ENCODE measurements at places on chromosomes 4 and X. TPM values are rescaled to one million over a fixed set of nuclear protein-coding genes. Genes with fewer than 3 reads are reported as not detected.

- H3K27ac ChIP-seq = peak overlapping the region; percentile 79
- H3K36me3 ChIP-seq = peaks cover 5% of the 10 kb centered on the region
Observed at GRCh38 chr4:23805450-23805851, 84.4 kb downstream of the PPARGC1A start.

GRCh38 chr4:113355550-113356371, 306.3 kb downstream of the ANK2 start:
- no peaks in the 10 kb centered on the region for H3K27me3 ChIP-seq

DNA sequence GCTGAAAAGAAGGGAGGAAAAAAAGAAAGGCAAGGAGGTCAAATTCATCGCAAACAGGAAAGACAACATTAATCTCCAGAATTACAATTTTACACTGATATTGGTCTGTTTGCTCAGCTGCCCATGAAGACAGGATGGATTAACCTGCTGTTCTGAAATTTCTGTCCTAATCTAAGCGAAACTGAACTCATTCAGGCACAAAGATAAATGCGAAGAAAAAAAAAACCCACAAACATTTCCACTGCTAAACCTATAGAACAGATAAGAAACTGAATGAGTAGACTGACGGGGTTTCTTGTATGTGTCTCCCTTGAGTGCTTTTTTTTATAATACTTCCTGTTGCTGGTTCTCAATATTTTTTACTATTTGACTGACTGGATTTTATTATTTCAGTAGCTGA, 251.8 kb upstream of the FTHL17 start:
- peaks cover 3% of the 10 kb centered on the region for H3K36me3 ChIP-seq
- no peak overlapping the region for H3K4me3 ChIP-seq
- no peaks in the 10 kb centered on the region for H3K27me3 ChIP-seq

LDB2 gene
- 8.7 TPM for total RNA-seq

- peak overlapping the region; percentile 15 for H3K4me3 ChIP-seq
- H3K27ac ChIP-seq = peak overlapping the region; percentile 62
- H3K4me1 ChIP-seq = peaks cover 59% of the 10 kb centered on the region
- H3K27me3 ChIP-seq = no peaks in the 10 kb centered on the region
- DNase-seq = no peak
Observed at GRCh38 chr4:5114950-5115349, 63.7 kb downstream of the STK32B start.

DNA sequence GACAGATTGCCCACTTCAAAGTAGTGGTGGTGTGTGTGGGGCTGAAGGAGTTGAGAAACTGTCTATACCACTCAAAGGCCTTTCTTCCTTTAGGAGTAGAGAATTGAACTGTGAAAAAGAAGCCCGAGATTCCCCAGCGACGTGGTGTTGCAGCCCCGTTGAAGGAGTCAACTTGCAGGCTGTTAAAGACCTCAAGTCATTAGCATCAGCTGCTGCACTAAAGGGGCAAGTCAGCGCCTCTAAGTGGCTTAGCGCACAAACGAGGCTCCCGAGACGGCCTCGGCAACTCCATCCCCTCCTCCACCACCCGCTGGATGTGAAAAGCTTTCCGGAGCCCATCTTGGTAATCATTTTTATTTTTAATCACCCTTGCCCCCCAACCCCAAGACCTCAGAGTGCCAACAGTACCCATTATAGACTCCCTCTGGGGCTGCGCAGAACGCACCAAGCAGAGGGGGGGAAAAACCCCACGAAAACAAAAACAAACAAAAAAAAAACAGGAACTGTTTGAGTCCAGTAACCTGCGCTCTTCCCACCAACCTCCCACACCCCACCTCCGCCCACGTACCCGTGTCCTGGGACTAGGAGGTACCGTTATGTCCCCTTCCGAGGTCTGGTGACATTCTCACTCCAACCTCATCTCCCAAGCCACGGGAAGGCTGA, 913 bp upstream of the PRDM8 start:
- no peak overlapping the region for H3K4me3 ChIP-seq
- peaks cover 95% of the 10 kb centered on the region for H3K27me3 ChIP-seq
- DNase-seq = no peak
- H3K4me1 ChIP-seq = peaks cover 23% of the 10 kb centered on the region

GRCh38 chrX:40424259-40424658, 156.5 kb upstream of the ATP6AP2 start:
- peaks cover 4% of the 10 kb centered on the region for H3K27me3 ChIP-seq
- no peak overlapping the region for H3K27ac ChIP-seq
- H3K36me3 ChIP-seq = no peaks in the 10 kb centered on the region
- no peak overlapping the region for H3K4me3 ChIP-seq

DNA sequence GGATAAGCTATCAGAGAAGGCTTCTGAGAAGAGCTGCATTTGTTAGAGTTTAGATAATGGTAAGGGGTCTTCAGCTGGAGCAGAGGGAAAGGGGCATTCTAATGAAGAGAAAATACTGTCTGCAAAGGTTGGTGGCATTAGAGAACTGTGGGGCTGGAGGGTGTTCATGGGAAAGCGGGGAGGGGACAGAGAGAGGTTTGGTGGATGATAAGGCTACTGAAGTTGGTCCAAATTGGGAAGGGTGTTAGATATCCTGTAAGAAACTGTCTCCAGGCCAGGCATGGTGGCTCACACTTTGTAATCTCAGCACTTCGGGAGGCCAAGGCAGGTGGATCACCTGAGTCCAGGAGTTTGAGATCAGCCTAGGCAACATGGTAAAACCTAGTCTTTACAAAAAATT, 59.9 kb downstream of the AFF1 start:
- H3K4me1 ChIP-seq = peaks cover 2% of the 10 kb centered on the region
- no peaks in the 10 kb centered on the region for H3K36me3 ChIP-seq
- no peak overlapping the region for H3K27ac ChIP-seq
- no peaks in the 10 kb centered on the region for H3K27me3 ChIP-seq
- no peak for DNase-seq

Data from osteocyte (in vitro differentiated cells).